NB4 (cell line): ENCODE measurements at places on chromosomes 3 and 15.

DNA sequence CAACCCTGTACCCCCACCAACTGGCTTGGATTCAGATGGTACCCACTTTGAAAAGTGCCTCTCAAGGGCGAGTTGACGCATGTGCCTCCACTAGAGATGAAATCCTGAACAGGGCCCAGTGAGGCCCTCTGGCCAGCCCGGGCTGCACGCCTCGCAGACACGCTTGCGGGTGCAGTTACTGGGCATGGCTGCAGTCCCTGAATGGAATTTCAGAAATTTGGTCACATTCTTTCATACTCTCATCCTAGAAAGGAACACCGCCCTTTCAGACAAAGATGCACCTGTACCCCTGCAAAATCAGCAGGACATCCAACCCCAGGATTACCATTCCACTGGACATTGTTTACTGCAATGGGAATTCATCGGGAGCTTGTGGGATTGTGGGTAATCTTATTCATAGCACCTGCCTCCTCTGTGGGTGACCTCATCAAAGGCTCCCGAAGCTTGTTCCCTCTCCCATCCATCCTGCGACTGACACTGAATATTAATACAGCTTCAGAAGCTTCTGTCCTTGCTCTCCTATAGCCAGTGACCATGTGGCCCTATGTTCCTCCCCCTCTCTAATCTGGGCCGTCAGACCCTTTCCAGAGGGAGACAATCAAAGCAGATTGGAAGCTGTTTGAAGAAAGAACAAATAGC is 42.5 kb upstream of the TPM1 start:
- no peak for DNase-seq

GRCh38 chr3:149599236-149599635 is 58.6 kb downstream of the WWTR1 start:
- DNase-seq = no peak

DNA sequence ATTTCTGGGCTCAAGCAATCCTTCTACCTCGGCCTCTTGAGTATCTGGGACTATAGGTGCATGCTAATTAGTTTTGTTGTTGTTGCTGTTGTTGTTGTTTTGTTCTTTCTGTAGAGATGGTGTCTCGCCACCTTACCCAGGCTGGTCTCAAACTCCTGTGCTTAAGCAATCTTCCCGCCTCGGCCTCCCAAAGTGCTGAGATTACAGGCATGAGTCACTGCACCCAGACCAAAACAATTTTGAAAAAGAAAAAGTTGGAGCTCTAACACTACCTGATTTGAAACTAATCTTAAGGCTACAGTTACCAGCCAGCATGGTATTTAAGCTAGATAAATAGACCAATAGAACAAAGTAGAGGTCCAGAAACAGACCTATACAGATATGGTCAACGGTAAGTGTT is 29.8 kb downstream of the KPNA1 start:
- DNase-seq = no peak

DNA sequence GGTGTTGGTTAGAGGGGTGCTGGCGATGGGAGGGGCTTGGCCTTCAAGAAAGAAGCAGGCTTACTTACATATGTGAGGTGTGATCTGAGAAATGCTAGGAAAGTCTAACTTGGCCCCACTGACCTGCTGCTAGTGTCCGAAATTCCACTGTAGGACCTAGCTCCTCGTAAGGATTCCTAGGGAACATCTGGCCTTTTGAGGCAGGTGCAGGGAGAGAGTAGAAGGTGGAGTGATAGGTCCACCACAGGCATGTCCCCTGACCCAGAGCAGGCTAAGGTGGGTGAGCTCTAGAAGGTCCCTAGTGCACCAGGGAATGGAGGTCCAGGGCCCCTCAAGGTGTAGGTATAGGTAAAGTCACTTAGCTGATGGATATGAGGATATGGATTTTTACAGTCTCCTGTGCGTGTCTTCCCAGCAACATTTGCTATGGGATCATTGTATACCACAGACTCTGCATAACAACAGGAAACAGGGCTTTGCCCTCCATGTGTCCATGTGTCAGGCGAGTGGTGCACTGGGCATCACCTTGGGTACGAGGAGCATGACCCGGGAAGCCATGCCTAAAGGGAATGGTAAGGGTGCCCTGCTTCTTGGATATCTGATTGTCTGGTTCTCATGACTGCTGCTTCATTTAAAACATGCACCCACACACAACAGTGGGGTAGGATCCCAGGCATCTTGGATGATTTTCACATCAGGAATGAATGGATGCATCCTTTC is 32.6 kb downstream of the POMGNT2 start:
- DNase-seq = no peak

DNA sequence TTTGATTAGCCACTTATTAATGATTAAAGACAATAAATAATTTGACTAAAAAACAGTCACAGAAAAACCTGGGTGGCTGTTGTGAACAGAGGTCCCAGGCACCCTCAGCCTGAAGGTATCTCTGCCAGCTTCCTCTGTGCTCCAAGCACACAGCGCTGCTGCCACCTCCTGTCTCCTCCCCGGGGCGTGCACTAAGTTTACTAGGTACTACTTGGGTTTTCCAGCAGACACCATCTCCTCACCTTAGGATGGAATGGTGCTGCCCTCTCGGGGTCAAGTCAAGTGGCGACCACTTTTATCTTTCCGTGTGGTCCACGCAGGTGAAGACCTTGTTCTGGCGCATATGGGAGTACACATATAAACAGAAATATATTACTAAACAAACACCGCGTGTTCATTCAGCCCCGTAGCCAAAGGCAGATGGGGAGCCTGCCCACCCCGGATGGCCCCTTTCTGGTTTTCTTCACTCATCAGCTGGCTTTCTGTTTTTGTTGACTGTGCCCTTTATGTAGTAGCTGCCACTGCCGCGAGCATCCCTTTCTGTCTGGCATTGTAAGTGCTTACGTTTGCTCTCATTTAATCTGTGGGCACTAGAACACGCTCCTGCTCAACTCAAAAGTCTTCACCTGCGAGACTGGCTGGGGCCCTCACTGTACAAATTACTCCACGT is 128.0 kb downstream of the LRIG1 start:
- no peak for DNase-seq

DNA sequence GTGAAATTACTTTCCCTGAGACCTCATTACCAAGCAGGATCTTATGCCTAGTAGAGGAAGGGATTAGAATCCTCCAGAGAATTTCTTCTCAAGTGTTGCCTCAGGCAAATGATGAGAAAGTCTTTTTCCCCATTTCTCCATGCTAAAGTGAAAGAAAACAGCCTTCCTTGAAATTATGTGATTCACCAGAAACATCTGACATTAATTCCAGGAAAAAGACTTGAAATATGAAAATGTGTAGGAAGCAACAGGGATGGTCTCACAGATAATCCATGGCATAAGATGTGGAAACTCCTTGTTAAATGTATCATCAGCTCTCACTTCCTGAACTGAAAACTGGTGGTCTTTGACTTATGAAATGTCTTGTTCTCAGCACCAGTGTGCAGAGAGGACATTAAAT is 17.9 kb upstream of the ABI3BP start:
- no peak for DNase-seq

GRCh38 chr15:74787251-74788041 is 5.6 kb downstream of the CSK start:
- peak; percentile 99 for DNase-seq

GRCh38 chr15:67406257-67406861 is 114.6 kb upstream of the C15orf61 start:
- DNase-seq = no peak

GRCh38 chr3:54067055-54067698 is 55.2 kb upstream of the CACNA2D3 start:
- DNase-seq = no peak
